ENCODE measurements at places on chromosomes 12 and 14.

DNA sequence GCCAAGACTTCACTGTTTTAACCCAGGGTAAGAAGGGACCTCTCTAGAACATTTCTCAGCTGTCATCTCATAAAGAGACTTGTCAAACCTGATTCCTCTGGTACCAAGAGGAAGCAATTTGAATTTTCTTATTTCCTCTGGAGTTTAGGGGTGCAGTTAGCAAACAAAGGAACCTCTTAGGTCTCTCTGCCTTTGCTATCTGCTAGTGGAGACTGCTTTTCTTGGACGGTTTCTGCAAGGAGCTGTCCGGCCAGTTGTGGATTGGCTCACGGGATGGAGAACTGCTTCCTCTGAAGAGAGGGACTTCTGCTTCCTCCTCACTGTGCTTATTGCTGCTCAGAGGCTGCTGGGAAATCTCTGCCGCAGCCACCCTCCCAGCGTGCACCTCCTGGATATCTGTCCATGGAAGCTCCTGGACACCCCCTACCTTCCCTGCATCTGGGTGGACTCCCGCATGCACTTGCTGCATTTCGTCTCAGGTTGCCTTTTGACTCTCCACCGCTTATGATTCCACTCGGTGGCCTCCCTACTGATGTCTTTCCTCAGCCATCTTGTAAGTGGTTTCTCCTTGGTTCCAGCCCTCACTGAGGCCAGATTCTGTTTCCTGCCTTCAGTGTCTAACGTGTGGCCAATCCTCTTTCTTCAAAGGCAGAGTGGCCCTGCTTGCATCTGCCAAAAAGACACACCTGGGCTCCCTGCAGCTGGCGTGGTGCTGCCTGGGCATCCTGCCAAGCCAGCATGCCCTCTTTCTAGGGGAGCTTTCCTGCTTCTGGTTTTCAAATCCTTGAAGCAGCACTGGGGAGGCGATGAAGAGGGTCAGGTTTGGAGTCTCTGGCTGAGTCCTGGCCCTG is 187.3 kb downstream of the CHST11 start:
- DNase-seq, result no peak

GRCh38 chr12:105409279-105409678 is 78.8 kb downstream of the C12orf75 start:
- no peak for DNase-seq

DNA sequence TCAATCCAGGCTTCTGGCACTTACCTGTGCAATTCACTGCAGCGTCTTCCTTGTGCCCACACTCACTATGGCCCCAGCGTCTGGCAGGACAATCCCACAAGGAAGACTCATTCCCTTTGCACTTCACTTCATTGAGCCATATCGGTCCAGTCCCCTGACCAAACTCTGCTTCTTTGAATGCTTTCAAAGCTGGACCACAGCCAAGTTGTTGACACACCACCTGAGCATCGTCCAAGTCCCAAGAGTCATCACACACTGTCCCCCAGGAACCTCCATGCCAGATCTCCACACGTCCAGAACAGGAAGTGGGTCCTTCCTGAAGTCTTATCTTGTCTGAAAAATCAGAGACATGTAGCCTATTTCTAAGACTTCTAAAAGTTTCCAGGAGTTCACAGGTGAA is 20.2 kb downstream of the CD163 start:
- no peak for DNase-seq

DNA sequence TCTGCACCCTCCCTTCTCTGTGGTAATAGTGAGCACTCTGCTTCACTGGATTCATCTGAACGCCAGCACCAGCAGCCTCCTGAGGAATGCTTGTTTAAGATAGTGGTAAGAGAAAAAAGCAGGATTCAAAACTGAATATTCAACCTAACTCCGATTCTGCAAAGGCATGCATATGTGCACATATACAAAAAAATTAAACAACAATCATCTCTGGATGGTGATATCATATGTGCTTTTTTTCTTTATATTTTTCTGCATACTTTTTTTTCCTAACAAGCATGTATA is 9.8 kb downstream of the TMEM229B start:
- no peak for DNase-seq

GRCh38 chr12:109915171-109916040 is 15.3 kb downstream of the TCHP start:
- DNase-seq, result no peak

- DNase-seq, result no peak
Measured at GRCh38 chr12:56833780-56834179, 70.7 kb downstream of the HSD17B6 start.

- DNase-seq, result no peak
Measured at GRCh38 chr12:108729612-108730364, 1.5 kb downstream of the CORO1C start.

DNA sequence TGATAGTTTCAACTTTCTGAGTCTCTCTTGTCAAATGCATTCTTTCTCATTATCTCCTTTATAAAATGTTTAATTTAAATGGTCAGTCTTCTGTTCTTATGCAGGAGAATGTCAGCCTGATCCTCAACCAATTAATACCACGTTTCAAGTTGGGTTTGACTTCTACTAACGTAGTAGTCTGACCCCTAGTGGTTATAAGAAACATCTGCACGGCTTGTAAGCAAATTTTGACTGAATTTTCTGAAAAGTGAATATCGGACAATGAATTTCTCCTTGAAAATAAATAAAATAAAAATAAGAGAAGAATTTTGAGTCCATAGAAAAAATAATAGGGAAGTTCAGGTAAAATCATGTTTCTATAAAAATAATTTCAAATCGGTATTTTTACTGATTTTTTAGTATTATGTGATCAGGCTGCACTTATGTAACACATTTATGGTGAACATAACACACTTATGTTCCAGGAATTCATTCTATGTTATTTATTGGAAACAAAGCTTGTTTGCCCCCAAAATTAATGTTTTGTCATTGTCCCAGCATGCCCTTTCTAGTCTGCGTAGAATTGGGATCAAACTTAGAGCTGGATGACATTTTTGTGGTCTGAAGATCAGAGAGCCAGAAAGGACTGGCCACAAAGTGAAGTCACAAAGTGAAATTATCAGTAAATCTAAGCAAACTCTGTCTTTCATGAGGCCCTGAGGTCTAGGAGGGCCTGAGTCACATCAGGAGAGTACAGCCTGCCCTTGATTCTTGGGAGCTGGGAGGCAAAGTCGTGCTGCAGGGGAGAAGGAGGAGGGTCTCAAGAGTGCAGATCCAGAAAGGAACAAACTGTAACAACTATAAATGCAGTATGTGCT is 101.2 kb upstream of the STXBP6 start:
- no peak for DNase-seq

GRCh38 chr12:118368821-118369220 is 3.9 kb downstream of the TAOK3 start:
- no peak for DNase-seq

GRCh38 chr12:126668538-126668937 is 1598.4 kb upstream of the TMEM132C start:
- DNase-seq, result no peak

GRCh38 chr12:96522690-96523089 is 33.3 kb downstream of the CFAP54 start:
- no peak for DNase-seq

DNA sequence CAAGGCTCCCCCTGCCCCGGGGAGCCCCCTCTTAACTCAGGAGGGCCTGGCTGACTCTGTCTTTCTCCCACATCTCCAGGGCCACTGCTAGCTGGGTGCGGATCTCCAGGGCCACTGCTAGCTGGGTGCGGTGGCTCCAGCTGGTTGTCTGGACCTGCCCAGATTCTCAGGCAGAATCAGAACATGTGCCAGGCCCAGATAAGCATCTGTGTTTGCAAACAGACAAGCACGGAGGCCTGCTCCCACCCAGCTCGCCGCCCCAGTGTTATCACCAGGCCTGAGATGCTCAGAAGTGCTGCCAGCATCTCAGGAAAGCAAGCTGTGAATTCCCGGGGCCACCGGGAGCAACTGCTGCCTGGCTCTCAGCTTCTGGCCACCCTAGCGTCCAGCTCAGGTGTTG is 98.4 kb upstream of the FZD10 start:
- no peak for DNase-seq

- no peak for DNase-seq
Measured at GRCh38 chr14:36785511-36785910, 123.9 kb downstream of the PAX9 start.
